ENCODE measurements at places on chromosomes 16 and 17.

DNA sequence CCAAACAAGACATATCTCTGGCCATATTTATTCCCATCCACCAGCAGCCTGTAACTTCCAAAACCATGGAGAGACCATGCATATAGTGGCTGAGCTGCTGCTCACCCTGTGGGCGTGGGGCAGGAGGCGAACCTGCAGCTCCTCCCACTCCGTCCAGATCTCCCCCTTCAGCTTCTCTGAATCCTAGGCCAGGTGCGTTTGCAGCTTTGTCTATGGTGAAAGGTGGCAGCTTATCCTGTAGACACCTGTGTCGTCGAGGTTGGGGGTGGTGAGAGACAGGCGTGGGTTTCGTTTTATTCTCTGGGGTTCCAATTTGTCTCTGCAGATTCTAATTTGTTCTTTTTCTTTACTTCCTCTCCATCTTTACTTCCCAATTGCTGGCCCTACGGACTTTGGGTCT lies 9.7 kb upstream of the ANKS4B start:
- DNase-seq: no peak

- no peak for DNase-seq
Measured at GRCh38 chr17:75636381-75637142, 3.3 kb downstream of the SMIM5 start.

DNA sequence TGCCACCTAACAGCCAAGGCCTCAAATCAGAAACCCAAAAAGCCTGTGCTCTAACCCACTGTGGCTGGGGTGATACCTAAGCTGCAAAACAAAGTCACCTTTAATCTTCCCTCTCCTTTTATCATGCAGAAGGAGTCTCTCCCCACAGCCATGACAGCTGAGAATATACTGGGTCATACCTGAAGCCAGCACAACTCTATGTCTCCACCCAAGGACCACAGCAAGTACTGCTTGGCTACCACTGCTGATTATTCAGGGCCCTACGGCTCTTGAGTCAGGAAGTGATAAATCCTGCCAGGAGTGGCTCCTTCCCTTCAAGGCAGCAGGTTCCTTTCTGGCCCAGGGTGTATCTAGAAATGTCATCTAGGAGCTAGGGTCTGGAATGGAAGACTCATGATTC lies 151.5 kb upstream of the TOM1L1 start:
- no peak for DNase-seq

DNA sequence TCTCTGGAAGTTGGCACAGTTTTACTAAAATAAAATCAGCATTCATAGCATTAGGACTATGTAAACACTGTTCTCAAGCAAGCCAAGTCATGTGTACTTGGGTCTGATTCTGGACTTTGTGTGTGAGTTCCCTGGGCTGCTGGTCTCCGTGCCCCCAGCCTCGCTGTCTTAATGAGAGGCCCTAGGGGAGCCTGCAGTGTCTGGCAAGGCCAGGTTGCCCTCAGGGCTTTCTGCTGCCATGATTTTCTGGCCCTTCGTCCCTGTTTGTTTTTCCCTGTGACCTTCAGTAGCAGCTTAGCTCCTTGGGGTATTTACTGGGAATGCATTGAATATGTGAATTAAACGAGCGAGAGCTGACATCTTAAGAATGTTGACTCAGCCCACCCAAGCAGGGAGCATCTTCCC lies 161.8 kb downstream of the RPTOR start:
- no peak for DNase-seq

GRCh38 chr17:258906-259305 lies 77.5 kb upstream of the DOC2B start:
- no peak for DNase-seq

- no peak for DNase-seq
Measured at GRCh38 chr17:76582660-76583059, 3.0 kb downstream of the ST6GALNAC2 start.

DNA sequence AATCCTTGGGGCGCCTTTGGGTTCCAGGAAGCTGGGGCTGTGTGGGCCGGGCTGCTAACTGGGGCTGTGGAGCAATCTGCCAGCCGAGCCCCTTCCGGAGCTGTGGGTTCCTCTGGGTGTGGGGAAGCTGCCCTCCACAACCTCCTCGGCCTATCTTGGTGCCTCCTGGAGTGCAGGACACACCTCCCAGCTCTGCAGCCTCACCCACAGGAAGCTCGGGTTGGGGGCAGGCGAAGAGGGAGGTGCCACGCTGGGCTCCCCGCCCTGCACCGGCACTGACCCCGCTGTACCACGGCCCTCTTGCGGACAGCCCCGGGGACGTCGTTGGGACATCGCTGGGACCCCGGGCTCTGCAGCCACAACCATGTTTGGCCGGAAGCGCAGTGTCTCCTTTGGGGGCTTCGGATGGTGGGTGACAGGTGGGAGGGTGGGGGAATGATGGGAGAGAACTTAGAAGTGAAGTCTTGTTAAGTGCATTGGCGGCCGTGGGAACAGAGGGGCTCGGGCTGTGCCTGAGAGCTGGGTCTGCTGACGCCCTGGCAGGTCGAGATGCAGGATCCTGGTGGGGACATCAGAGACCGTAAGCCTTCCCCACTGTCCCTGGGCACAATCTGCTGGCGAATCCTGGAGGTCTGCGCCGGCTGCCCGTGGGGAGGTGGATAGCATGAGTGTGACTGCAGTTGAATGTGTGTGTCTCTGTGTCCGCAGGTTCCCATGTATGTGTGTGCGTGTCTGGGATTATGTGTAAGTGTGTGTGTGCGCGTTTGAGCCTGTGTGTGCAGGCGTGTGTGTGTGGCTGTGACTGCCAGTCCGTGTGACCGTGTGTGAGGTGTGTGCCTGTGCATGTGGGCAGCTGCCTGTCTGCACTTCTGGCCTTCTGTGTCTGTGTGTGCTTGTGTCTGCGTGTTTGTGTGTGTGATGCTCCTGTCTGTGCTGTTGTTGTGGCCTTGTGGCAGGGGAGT lies at the start of gene RAP1GAP2:
Gene RAP1GAP2, plus strand, starts transcription at position 275 of the 962 bp plus-strand sequence. Its CDS starts 90 bp downstream, at position 365.
- DNase-seq: no peak

DNA sequence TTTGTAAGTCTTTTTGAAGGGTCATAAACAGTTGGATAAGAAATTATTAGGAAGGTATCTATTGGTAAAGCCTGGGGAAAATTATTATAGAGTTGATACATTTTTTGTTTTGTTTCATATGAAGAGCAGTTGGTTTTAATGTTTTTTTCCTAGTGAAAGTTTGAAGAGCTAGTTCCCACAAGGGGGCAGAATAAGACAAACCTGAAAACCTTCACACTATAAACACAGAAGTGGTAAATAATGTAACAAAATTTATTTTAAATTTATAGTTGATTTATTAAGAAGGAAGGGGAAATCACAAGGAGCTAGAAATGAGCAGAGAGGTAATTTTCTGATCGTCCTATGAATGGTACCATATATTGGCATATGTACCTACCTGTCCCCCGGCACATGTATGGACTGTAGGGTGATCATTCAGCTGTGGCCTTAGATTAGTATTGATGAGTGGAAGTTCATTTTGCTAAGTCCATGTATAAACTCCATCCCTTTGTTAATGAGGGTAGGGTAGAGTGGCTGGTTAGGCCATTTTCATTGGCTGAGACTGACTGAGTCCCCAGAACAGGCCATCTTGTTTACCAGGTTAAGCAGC lies 116.3 kb downstream of the TANC2 start:
- no peak for DNase-seq

GRCh38 chr16:6528217-6528616 lies 804.4 kb upstream of the RBFOX1 start:
- no peak for DNase-seq

- no peak for DNase-seq
Measured at GRCh38 chr17:2803386-2803785, 7.1 kb downstream of the RAP1GAP2 start.

DNA sequence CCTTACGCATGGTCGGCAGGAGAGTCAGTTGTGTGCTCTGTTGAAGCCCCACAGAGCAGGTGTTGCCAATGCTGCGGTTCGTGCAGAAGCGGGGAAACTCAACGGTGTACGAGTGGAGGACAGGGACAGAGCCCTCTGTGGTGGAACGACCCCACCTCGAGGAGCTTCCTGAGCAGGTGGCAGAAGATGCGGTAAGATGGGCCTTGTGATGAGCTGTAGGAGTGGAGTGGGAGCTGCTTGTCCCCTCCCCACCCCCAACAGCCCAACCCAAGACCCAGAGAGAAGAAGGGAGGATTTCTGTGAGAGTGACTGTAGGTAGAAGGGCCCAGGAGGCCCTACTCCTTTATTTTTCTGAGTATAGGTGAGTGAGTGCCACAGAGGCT lies 4.9 kb downstream of the CDK5RAP3 start:
- DNase-seq: no peak

GRCh38 chr17:39835038-39835786 lies 28.9 kb downstream of the IKZF3 start:
- DNase-seq: no peak

- DNase-seq: no peak
Measured at GRCh38 chr17:7437950-7438614, 1.2 kb upstream of the FGF11 start.

DNA sequence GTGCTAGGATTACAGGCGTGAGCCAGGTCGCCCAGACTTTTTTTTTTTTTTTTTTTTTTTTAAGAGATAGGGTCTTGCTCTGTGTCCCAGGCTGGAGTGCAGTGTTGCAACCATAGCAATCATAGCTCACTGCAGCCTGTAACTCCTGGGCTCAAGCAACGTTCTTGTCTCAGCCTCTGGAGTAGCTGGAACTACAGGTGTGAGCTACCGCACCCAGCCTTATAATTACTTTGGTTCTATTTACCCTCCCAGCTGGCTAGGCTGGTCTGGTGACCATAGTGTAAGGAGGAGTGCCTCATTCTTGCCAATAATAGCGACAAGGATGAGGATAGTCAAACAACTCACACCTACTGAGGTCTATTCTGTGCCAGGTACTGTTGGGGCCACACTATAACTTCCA lies 39.6 kb upstream of the USP7 start:
- DNase-seq: no peak

DNA sequence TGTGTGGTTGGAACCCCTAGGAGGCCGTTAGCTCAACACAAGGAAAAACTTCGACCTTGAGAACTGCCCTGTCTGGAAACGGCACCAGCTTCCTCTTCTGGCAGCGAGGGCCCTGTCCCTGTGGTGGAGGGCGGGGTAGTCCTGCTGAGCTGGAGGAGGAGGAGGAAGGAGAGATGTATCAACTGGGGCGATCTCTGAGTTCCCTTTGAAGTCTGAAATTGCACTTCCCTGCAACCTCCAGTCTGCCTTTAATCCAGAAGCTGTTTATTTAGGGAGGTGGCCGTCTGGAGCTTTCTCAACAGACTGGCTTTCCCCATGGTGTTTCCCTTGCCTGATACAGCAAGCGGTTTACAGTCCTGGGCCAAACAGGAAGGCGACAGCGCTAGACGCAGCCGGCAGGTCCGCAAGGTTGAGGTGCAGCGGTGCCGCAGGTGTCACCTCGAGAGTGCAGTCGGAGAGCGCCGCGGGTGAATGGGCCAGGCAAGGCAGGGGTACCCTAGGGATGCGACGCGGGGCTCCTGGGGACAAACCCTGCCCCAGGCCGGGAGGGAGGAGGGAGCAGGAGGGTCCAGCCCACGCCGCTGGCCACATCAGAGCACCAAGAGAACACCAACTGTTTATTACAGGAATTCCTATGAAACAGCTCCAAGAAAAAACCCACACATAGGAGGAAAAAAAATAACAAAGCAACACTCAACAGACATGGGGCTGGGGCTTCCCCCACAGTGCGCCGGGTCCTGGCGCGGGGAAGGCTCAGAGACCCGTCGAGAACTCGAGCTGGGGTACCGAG lies 11.4 kb upstream of the MRPS23 start:
- DNase-seq: no peak

DNA sequence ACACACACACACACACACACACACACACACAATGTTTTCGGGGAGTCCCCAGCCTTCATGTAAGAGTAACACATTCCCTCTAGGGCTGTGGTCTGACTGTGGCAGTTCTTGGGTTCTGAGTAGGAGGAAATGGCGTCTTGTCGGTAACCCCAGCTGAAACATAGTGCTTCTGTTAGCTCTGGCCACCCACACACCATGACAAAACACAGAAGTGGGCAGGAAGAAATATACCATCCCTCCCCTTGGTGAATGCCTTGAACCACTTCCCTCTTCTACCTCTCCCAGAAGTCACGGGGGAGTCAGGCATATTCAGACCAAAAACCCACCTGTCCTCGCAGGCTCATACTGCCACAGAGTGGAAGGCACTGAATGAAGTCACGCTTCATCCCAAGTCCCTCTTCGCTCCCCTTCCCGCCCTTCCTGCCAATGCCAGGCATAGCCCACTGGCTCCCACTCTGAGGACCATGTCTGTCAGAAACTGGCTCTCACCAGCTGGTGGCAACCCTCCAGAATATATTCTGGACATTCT lies 11.5 kb downstream of the SLC35B1 start:
- no peak for DNase-seq

DNA sequence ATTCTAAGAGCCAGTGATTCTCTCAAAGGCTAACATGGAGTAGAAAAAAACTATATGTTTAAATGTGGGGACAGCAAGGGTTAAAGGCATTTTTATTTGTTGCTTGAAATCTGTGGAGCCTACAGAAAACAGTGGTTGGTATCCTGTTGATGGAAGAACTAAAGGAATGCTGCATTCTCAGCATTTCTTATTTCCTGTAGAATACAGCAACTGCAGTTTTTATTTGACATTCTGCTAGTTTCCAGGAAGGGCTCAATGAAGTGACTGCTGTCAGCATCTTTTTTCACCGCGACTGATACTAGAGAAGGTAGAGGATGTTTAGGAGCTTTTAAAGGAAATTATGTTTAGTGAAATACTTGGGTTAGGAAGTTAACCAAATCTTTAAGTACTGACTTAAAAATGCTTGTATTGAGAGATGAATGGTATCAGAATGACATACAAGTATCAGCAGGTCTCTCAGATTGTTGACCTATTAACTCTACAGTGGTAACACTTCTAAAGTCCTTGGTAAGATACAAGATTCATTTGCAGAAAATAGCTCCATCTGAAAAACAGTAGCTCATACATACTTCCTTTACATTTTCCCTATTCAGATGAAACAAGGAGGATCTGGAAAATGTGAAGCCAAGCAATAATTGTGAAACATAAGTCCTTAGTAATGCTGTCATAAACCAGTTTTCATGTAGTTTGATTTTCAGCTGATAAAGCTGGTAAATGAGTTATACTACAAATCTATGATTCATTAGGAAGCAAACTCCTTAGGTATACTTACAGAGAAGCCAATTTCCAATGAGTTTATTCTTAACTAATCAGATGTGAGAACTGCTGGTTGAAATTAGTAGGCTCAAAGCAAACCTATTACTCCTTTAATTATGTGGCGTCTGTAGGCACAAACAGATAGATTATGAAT lies 15.2 kb downstream of the CLTC start:
- DNase-seq: no peak

GRCh38 chr16:19513377-19514053 lies 8.4 kb downstream of the GDE1 start:
- DNase-seq: no peak

- no peak for DNase-seq
Measured at GRCh38 chr17:43329183-43329582, 69.6 kb upstream of the ARL4D start.

DNA sequence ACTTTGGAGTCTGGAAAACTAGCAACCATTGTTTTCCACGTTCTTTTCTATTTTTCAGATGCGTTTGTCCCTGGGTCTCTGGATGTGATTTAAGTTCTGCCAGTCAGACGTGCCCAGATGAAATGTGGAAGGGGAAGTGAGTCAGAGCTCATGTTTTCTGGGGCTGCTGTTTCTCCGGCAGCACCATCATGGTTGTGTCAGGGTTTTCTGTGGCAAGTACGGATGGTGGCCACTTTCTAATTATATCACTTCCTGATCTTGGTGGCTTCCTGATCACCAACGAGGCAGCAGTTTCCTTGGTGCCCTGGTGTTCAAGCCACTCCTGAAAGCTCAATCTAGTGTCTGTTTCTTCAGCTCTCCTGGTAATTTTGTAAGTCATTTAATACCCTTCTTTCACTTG lies 31.4 kb upstream of the PMFBP1 start:
- no peak for DNase-seq

Measured in NCI-H1930 (cell line).